HuH-7.5 (cell line): ENCODE measurements at places on chromosomes 12 and 14.

DNA sequence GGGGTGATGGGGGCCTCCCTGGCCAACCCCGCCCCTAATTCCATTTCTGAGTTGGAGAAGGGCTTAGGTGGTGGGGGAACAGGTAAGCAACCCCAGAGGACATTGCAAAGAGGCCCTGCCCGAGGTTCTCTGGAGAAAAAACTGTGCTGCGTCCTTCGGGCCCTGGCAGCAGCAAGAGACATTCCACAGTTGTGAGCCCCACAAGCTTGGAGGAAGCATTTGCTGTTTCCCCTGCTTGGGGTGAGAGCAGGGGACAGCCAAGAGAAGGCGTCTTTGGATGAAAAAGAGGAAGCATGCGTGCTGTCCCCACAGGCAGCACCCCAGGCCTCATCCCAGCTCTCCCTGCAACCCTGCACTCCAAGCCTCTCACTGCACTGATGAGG lies 1.3 kb downstream of the BDKRB2 start:
- DNase-seq: no peak

DNA sequence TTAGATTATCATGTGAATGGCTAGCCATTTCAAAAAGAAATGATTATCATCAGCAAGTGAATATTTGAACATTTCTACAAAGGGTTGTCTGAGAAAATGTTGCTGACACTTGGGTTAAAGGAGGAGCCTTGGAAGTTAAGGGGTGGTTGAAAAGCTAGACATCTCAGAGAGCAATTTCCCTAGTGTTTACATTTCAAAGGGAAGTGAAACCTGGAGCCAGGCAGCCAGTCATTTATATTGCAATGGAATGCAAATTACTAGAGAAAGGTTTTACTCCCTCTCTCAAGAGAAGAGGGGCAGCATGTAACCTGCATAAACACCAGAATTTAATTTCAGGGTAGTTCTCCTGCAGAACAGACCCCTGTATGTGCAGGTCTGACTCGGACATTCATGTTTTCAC lies 279.0 kb downstream of the SLC16A7 start:
- no peak for DNase-seq

GRCh38 chr14:81312289-81312876 lies 87.7 kb downstream of the STON2 start:
- no peak for DNase-seq

DNA sequence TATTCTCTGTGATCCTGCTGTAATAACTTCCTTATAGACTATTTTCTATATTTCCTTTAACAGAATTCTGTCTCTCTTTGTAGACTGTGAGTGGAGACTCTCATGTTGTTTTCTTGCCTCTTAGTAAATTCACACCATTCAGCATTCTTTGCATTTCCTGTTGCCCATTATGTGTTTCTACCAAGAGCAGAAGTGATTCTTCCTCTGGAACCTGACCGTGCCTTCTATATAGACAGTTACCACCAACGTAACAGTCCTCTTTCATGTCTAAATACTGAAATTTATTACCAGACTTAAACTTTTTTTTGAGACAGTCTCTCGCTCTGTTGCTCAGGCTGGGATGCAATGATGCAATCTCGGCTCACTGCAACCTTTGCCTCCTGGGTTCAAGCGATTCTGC lies 31.1 kb downstream of the METAP2 start:
- no peak for DNase-seq

DNA sequence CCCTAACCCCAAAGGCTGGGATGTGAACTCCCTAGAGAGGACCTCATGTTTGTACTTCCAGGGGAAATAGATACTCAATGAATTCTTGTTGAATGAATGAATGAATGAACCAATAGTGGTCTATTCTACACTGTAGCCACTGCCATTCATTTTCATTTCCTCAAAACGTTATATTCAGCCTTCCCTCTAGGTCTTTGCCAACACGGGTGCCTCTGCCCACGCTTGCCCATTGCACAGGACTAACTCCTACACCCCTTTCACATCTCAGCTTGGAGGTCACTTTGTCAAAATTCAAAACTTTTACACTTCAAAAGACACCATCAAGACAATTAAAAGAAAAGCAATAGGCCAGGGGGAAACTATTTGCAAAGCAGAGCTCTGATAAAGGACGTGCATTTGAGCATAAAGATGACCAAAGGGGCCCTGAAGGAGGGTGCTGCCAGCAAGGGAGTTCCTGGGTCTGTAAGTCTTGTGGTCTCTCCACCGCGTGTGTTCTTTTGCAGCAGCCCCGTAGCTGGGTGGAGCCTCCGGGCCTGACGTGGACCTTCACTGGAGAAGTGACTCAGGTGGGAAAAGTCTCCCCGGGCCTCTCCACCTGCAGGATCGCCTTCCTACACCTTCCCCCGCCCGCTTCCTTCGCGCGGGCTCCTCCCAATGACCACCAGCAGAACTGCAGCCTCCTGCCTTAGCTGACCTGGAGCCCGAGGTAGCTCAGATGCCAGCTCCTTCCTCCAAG lies 31.5 kb downstream of the TMEM63C start:
- DNase-seq: peak; percentile 69

- DNase-seq: no peak
Observed at GRCh38 chr12:132216354-132216987, 72.2 kb downstream of the NOC4L start.

DNA sequence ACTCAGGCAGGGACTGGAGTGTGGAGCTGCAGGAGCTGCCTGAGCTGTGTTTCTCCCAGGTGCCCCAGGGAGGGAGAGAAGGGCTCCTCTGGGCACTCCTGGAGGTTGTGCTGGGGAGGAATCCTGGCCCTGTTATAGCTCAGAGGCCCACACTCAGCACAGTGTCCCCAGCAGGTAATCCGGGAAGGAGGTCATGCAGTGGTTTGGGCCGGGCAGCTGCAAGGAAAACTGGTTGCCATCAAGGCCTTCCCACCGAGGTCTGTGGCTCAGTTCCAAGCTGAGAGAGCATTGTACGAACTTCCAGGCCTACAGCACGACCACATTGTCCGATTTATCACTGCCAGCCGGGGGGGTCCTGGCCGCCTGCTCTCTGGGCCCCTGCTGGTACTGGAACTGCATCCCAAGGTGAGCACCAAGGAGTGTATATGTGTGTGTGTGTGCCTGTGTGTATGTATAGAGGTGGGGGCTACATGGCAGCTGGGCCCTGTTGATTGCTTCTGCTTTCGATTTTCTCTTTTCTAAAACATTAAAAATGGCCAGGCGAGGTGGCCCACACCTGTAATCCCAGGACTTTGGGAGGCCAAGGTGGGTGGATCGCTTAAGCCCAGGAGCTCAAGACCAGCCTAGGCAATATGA lies 2.0 kb downstream of the AMHR2 start:
- no peak for DNase-seq

GRCh38 chr14:36424478-36425102 lies 95.4 kb downstream of the NKX2-1 start:
- no peak for DNase-seq

DNA sequence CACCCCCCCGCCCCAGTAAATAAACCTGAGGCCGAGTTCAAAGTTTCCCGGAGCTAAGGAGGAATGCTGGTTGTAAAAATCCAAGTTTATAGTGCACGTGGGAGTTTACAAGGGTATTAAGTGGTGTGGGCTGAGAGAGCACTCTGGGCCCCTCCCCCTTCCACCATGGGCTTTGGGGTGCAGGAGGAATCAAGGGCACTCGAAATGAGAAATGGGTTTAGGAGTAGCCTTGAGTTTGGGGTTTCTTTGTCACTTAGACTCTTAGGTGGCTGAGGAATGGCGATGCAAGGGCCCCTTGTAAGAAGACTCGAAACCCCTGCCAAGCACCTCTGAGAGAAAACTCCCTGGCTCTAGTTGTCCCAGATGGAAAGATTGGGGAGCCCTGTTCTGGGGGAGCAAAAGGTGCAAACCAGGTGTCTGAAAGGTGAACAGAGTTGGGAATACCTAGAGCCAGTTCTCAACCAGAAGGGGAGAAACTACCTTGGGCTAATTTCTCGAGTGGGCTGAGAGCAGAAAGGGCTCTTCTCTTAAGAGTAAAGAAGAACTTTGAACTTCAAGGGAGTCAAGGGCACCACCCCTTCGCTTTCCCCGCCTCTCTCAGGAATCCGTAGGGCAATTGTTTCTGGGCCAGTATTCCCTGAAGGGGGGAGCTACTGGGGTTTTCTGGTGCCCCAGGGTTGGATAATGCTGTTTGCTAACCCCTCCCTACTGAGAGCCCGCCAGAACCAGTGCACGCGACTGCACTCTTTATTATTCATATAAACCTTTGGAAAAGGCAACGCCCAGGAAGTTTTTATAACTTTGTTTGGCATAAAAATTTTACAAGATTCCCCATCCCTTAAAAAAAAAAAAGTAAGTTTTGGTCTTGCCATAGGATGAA lies 4.0 kb upstream of the HOTAIR start:
- no peak for DNase-seq

GRCh38 chr14:23525611-23526010 lies 26.0 kb downstream of the ZFHX2 start:
- DNase-seq: no peak

GRCh38 chr14:98512501-98513251 lies 759.3 kb downstream of the BCL11B start:
- no peak for DNase-seq

DNA sequence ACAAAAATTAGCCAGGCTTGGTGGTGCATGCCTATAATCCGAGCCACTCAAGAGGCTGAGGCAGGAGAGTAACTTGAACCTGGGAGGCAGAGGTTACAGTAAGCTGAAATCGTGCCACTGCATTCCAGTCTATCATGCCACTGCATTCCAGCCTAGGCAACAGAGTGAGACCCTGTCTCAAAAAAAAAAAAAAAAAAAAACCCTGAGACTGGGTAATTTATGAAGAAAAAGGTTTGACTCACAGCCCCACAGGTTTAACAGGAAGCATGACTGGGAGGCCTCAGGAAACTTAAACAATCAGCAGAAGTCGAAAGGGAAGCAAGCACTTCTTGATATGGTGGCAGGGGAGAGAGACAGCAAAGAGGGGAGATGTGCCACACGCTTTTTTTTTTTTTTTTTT lies 123.2 kb downstream of the GXYLT1 start:
- DNase-seq: no peak
